ENCODE measurements at places on chromosomes 7 and 10.
A peak's percentile ranks its signal among the peaks of the same experiment; 100 is the strongest.

DNA sequence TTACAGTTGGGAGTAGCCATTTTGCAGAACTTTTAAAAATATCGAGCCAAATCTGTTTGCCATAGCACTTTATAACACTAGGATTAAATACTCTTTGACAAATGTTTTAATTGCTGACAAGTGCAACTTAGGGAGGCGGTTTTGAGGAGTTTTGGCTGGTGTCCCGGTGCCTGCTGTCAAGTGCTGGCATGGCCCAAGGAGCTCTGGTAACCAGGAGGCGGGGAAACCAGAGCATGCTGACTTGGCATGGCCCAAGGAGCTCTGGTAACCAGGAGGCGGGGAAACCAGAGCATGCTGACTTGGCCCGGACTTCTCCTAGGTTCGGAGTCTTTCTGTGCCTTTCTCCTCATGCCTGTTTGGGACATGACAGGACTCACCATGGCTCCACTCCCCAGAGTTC, 30.8 kb upstream of the ZNF32 start:
- no peak for DNase-seq

GRCh38 chr7:82071468-82071867, 301.6 kb upstream of the HGF start:
- no peak for DNase-seq

DNA sequence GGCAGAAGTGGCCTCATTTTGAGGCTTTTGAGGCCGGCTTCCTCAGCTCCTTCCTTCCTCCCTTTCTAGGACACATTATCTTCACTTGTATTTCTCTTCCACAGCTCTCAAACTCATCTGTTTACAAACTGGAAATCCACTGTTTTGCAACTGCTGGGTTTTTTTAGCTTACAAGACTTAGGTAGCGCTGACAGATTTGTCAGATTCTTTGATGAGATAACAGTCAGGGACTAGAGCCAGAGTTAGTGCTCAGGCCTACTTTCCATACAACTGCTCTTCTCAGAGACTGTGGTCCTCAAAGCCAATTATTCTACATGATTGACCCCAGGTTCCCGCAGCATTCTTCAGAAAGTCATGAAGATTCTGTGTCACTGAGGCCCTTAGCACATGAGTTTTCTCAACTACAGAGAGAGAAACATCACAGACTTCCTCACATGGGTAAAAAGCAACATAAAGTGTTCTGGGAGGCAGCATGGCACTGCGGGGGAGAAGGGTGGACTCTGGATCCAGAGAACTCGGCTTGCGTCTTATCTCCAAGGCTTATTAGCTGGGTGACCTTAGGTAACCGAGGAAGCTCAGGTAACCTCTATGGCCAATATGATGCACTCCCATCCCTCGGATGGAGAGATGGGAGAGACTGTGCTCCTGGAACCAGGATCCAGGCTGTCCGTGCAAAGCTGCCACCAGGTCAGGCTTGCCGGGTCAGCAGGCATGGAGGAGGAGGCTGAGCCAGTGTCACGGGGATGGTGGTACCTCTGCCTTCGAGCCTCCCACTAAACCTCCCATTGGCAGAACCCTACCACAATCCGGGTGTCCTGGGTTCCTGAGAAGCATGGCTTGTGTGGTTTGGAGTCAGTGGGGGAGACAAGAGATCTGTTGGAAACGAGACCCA, 10.5 kb downstream of the DDC start:
- DNase-seq, result no peak

GRCh38 chr10:70652761-70653657, 19.3 kb upstream of the ADAMTS14 start:
- peak; percentile 84 for DNase-seq

GRCh38 chr7:155289107-155289506, 8.6 kb upstream of the INSIG1 start:
- DNase-seq, result no peak

DNA sequence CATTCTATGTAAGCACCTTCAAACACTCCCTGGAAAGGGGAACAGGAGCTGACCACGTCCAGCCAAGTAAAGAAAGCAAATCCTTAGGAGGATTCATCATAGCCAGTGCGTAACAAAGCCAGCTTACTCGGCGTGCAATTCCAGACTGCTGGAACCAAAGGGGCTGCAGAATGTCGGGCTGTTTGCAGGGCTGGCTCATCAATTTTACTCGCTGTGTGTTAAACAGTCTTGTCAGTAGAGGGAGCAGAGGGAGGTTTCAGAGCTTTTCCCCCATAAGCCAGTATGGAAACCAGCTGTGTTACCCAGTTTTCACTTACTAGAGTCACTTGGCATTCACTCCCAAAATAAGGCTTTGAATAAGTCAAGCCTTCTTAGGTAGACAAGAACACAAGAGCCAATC, 127.1 kb downstream of the KMT2E start:
- DNase-seq, result peak; percentile 72

GRCh38 chr10:772227-772637, 82.8 kb upstream of the DIP2C start:
- peak; percentile 2 for DNase-seq

DNA sequence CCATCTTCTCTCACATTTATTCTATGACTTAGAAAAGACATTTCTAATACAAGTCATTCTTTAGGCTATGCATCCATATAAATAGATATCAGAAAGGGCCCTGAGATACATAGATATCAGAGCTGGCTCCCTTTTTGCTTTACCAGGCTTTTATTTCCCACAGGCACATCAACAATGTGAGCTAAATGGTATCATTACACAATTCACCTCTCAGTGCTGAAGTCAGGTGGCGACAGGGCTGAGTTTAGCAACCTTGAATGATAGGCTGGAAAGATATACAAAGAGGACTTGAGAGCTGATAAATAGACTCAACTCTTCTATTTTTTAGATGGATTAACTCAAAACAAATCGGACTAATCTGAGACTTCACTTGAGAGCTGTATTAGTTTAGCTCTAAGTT, 189.2 kb upstream of the COL1A2 start:
- DNase-seq, result no peak

DNA sequence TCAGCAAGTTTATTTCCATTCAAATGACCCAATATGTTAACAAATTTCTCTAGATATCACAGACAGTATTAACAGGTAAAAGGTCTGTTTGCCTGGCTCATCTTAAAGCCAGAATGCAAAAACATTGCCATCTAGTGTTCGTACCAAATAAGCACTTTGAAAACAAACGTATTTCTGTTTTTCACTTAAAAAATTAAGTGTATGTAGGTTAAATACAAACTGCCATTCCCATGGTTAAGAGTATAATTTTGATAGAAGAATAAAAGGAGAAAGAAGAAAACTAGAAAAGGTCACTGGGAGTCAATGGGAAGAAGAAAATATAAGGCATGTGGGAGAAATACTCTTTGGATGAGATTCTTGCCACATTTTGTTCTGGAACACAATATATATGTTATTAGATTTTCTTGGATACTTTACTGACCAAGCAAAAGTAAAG, 51.0 kb downstream of the ORC5 start:
- peak; percentile 4 for DNase-seq

DNA sequence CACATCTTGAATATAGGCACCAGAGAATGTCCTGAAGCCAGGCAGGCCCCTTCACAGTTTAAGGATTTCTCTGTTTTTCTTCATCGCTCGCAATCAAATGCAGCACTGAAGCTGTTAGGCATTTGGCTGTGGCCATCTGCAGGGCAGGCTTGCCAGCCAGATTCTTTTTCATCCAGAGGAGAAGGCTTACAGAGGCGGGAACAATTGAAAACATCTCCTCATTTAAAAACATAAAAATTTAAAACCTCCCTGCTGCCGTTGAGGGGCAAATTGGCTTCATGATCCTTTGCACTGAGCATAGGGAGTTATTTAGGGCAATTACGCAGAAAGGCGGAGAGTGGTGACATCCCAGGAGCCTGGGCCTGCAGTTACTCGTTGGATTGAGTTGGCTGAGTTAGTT, 500.0 kb downstream of the TYW1 start:
- no peak for DNase-seq

- DNase-seq, result no peak
Measured at GRCh38 chr7:102447311-102447710, 13.9 kb downstream of the ORAI2 start.

DNA sequence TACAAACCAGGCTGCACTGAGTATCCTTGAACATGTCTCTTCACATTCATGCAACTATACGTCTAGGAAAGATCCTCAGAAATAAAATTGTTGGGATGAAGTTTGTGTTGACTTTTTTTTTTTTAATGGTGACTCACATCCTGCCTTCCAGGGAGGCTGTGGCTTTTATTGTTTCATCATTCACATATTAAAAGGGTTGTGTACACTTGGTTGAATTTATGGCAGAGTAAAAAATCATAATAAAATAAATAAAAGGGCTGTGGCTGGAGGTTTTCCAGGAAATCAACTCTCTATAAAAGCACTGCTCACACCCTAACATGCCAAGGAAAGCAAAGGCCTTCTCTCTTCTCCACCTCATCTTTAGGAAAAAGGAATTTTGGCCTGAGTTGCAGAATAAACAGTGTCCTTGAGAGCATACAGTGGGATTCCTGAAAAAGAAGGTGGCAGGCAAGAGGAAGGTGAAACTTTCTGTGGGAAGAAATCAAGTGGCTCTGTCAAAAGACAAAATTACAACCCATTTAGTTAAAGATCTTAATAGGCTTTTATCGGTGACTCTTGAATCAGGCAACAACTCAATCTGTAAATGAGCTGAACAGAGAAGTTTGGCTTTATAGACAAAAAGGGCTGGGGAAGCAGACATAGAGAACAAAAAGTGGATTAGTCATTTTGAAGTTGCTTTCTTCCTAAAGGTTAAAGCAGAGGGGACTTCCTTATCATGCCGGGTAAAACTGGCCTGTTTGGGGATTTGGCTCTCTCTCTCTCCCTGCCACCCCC, 41.6 kb upstream of the FHIP2A start:
- DNase-seq, result peak; percentile 70

DNA sequence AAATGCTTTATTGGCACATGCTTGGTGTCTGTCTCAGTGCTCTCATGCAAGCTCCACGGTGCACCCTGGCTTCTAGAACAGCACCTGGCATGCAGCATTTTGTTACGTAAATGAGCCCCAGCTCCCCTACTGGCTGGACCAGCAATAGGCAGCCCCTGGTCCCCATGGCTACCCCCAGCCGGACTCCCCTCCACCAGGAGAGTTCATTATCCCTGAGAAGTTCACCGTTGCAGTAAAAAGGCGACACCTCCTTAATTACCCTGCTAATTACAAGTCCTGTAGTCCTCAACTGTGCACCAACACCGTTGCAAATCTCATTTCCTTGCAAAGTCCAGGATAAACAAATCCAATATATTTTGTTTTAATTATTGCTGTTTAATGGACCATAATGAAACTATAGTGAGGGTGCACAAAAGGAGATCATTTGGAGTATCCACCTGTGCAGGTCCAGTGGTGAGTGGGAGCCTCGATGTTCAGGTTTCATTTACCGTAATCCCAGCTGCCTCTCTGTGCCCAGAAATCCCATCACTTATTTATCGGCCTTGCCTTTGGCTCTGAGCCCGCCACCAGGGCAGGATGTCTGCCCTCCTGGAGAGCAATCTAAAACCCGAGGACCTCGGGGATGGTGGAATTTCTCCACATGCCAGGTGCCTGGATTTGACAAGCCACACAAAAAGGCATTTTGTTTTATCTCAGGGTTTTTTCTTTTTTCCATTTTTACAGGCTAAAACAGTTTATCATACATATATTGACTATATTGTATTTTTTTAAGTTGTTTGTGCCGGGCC, 12.8 kb upstream of the DRGX start:
- no peak for DNase-seq

DNA sequence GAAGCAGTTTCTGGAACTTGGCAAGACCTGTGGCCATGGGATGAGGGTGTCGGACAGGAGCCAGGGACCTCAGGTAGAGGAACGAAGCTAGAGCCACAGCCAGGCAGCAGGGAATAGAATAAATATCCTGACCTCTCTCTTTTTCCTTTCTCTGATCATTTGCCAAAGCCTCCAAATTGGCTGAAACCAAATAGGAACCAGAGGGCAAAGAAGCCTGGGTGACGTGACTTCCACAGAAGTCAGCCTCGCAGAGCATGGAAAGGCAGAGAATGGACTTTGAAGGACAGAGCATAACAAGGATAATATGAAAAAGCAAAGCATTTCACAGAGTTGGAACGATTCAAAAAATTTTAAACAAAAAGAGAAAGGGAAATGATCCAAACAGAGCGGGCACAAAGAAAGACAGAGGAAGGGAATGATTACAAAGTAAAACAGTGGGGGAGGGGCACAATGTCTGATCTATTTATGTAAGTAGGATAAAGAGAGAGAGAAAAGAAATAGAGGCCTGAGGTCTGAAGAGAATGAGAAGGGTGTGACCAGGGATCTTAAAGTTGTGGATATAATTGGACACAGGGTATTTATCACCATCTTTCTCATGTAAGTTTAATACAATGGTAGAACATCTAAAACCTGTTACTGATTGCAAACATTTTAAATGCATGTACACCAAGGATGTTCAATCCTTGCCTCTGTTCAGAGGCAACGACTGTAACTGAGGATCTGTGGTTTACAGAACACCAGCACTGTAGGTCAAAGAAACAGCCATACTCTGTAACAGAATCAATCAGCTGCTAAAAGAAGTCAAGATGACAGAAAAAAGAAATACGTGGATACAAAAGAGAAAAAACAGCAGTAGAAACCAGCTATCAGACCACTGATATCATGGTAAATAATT, 4.5 kb upstream of the ZEB1 start:
- DNase-seq, result no peak

DNA sequence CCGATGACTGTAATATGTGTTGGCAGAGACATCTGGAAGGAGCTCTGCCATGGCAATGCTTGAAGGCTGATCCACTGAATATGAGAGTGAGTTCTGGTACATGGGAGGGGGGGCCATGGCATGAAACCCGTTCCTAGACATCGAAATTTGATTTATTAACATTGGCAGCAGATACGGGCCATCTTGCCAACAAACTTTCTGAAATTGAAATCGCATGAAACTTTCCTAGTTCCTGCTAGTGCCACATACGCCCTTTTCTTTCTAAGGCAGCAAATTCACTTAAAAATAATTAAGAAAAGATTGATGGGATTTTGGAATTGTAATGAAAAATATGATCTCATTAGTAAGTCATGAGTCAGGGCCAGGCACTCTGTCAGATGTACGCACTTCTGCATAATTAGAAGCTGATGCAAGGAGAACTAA, 91.8 kb upstream of the KMT2C start:
- peak; percentile 36 for DNase-seq

DNA sequence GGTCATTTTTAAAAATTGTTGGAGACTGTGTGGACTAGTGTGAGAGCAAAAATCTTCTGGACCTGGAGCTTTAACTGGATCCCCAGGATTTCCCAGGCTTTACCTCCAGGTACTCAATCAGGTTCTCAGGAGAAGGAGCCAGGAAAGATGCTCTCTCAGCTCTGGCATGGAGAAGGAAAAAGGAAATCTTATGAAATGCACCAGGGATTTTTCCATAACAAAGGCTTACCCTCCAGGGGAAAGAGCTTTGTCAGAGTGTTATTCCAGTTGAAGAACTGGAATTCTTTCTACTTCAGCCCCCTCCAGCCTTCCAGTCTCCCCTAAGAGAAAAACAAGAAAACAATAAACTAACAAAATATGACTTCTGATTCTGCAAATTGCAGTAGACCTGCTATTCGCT, 436.7 kb upstream of the ANKRD30A start:
- no peak for DNase-seq

GRCh38 chr7:1647961-1648672, 22.0 kb upstream of the ELFN1 start:
- no peak for DNase-seq

- DNase-seq, result peak; percentile 58
Measured at GRCh38 chr7:91240376-91240941, 23.8 kb upstream of the FZD1 start.

- DNase-seq, result no peak
Measured at GRCh38 chr7:17983221-17984062, 43.1 kb upstream of the SNX13 start.

- DNase-seq, result peak; percentile 51
Measured at GRCh38 chr7:131010717-131011431, 276.9 kb upstream of the KLF14 start.

All from GM03348 (cell line).